ENCODE measurements at places on chromosomes 5 and 9. TPM values are rescaled to one million over a fixed set of nuclear protein-coding genes. Genes with fewer than 3 reads are reported as not detected.

NMUR2 gene
- not detected for total RNA-seq

SPOUT1 gene
- 13.7 TPM for total RNA-seq

CBY3 gene
- not detected for total RNA-seq

ZNF300 gene
- 0.59 TPM for total RNA-seq

DNA sequence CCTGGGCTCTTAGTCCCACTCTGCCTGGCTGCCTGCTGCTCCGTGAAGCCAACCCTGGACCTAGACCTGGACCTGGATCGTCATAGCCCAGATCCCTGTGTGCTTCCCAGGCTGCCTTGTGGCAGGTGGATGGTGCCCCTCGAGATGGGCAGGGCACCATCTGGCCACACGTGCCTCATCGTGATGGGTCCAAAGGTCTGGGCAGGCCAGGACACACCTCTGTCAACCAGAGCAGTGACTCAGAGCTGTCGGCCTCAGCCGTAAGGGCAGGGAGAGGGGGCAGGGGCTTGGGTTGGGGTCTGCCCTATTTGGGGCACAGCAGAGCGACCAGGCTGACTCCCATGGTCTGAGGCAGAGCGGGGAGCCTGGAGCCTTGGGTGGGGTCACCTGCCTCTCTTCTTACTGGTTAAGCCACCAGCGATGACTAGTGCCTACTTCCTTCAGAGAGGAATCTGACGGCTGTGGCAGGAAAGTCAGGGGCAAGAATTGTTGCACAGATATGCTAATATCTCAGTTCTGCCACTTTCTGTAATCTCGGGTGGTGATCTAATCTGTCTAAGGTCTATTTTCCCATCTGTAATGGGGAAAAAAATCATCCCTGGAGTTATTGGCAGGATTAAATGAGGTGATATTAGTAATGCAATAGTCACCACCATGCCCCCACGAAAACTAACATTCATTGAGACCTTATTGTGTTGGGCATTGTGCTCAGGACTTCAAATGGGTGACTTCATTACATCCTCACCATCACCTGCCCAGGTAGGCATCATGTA, 3.2 kb upstream of the CDHR2 start:
- H3K36me3 ChIP-seq: no peaks in the 10 kb centered on the region
- H3K4me3 ChIP-seq: no peak overlapping the region
- peaks cover 31% of the 10 kb centered on the region for H3K4me1 ChIP-seq
- no peak for DNase-seq
- no peak overlapping the region for H3K27ac ChIP-seq
- no peaks in the 10 kb centered on the region for H3K27me3 ChIP-seq

- peaks cover 4% of the 10 kb centered on the region for H3K4me1 ChIP-seq
- peak overlapping the region; percentile 51 for H3K4me3 ChIP-seq
- no peaks in the 10 kb centered on the region for H3K36me3 ChIP-seq
- no peaks in the 10 kb centered on the region for H3K27me3 ChIP-seq
These were observed 148.2 kb upstream of the KLF4 start for GRCh38 chr9:107637421-107638420.

DNA sequence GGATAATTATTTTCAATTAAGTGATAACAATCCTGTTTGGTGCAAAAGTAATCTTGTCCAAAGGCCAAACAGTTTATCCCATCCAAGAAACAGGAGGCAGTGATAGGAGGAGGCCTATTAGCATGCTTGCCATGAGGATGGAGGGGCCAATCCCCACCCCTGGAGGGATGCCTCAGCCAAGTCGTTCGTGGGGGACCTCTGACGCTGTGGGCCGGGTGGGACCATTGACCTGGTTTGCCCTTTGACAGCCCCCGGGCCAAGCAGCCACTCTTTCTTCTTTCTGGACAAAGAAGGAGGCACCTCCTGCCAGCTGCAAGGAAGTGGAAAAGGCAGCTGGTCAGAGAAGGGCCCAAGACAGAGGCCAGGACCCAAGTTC, 39.5 kb upstream of the GRHPR start:
- no peaks in the 10 kb centered on the region for H3K36me3 ChIP-seq
- no peak overlapping the region for H3K4me3 ChIP-seq
- no peak for DNase-seq
- H3K27ac ChIP-seq: no peak overlapping the region
- H3K4me1 ChIP-seq: no peaks in the 10 kb centered on the region
- no peaks in the 10 kb centered on the region for H3K27me3 ChIP-seq

DNA sequence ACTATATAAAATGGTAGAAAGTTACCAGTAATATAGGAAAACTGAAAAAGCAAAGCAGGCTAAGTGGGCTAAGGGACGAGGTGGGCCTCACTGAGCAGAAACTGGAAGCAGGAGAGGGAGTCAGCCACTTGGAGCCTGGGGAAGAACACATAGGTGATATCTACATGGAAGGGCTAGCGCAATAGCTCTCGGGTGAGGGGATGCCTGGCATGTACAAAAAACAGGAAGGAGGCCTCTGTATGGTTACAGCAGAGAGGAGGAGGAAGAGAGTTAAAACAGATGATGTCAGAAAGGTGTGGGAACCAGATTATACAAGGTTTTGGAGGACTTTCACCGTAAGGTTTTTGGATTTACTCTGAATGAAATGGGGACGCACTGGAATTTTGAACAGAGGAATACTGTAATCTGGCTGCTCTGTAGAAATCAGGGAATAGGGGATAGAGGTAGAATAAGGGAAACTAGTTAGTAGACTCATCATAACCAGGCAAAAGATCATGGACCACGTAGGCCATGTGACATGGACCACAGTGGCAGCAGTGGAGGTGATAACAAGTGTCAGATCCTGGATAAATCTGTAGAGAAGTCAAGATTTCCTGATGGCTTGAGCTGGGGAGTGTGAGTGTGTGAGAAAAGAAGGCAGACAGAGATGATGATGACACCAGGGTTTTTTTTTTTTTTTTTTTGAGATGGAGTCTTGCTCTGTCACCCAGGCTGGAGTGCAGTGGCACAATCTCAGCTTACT, 52.5 kb downstream of the FNBP1 start:
- no peak overlapping the region for H3K27ac ChIP-seq
- H3K4me1 ChIP-seq: no peaks in the 10 kb centered on the region
- no peak for DNase-seq
- H3K4me3 ChIP-seq: no peak overlapping the region
- H3K36me3 ChIP-seq: no peaks in the 10 kb centered on the region

Data from liver (tissue), 10 donors.